ENCODE measurements at places on chromosomes 2 and 18.

DNA sequence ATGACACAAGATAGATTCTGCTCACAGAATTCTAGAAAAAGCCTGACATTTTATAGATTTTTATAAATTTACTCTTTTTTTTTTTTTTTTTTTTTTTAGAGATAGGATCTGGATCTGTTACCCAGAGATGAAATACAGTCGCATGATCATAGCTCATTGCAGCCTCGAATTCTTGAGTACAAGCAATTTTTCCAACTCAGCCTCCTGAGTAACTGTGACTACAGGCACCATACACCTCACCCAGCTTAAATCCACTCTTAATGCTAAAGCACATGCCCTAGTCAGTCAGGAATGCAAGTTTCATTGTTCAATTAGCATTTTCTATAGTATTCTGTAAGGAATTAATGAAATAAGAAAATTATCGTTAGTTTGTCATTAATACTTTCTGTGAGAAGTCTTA lies 32.1 kb upstream of the WDR75 start:
- DNase-seq = no peak

GRCh38 chr2:224041554-224041953 lies 2.5 kb upstream of the SERPINE2 start:
- DNase-seq = no peak

DNA sequence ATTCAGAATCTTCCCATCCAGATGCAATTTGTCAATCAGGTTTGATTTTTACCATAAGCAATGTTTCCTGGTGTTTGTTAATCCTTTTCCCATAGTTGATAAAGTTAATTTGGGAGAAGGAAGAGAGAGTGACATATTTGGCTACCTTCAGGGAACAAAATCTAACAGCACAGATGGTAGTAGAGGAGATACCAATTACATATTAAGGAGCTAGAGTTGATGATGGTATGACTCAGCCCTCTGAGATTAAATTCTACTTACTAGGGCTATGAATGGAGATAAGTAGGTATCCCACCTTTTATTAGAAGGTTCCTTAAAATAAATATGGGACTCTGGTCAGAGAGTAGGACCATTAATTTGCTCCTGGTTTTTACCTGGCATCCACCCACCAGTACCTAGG lies 139.7 kb downstream of the EHBP1 start:
- DNase-seq = no peak

- DNase-seq = no peak
Measured at GRCh38 chr18:22550366-22550765, 132.7 kb upstream of the CTAGE1 start.

GRCh38 chr18:47983055-47983454 lies 52.6 kb upstream of the SMAD2 start:
- DNase-seq = no peak

GRCh38 chr2:30516166-30516565 lies 69.1 kb downstream of the LCLAT1 start:
- no peak for DNase-seq

DNA sequence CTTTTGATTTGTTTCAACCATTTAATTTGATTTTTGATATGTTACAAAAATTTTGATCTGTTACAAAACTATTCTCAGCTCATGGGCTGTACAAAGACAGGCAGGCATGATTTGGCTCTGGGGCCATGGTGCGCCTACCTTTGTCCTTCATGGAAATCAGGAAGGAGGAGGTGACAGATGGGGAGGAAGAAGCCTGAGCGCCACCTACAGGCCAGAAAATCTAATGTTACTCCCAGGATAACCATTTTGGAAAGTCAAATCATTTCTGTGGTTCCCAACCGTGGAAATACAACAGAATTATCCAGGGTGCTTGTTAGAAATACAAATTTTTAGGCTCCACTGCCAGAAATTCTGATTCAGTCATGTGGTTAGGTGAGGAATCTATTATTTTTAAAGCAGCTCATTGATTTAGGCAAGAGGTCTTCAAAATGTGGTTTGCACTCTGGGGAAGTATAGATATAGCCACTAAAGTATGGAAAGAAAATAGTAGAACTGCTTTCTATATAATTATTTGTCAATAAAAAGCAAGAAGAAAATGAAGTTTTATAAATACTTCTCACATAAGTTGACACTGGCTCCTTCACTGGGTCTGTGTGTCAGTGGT lies 93.9 kb downstream of the EVA1A start:
- DNase-seq = peak; percentile 5

- DNase-seq = no peak
Measured at GRCh38 chr2:11248-11941, 34.9 kb downstream of the FAM110C start.

DNA sequence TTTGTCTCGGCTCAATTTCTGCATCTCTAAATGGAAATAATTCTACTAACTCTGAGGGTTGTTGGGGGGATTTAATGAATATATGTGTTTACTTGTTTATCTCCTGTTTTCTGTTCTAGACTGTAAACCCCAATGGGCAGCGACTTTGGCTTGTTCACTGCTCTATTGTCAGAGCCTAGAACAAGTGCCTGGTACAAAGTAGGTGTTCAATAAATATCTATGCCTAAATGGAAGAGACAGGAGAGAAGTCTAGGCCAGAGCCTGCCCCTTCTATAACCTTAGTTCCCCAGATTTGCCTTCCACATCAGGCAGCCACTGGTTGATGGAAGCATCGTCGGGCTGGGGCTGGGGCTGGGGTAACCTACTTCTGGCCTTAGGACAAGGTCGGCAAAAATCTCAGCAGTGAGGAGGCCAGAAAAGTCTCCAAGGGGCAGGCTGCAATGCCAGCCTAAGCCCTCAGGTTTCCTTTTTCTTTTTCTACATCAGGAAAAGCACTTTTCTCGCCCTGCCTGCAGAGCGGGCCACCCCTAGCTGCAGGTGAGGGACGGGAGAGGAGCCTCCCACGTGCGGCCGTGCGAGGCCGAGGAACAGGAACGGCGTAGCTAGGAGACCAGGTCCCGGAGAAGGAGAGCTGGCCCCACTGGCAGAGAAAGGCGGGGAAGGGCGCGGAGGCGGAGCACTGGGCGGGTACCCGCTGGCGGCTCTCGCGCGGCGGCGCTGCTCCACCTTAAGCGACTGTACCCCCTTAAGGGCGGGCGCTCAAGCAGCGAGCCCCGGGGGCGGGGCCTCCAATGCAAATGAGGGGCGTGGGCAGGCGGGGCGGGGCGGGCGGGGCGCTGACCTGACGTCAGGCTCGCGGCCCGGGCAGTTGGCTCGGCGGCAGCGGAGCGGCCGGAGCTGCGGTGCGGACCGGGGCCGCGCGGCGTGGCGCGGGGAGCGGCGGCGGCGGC lies at the start of gene CNNM4:
Gene CNNM4, plus strand, starts transcription at position 867 of the 950 bp plus-strand sequence. CDS start 98 bp downstream, outside the sequence.
- DNase-seq = peak; percentile 85

GRCh38 chr2:202116691-202117090 lies 43.6 kb downstream of the KIAA2012 start:
- DNase-seq = no peak

DNA sequence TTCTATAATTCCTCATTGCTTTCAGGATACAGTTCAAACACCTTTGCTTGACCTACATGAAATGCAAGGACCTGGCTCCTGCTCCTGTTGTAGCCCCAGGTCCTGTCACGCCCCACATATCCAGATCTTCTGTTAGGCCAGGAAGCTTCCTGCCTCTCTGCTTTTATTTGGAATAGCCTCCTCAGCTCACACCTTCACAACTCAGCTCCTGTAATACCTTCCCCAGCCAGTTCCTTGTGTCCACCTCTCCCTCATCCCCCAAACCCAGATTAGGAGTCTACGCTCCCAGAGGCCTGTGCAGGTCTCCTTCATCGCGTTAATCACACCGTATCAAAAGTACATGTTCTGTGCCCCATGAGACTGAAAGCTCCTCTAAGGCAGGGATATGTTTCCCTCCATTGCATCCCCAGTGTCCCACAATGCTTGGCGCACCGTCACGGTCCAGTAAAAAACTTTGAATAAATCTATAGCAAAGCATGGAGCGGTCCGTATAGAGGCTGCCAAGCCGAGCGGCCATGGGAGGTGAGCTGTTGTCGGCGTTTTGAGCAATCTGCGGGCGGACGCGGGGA lies 371 bp downstream of the MDH1B start:
- DNase-seq = peak; percentile 1

- no peak for DNase-seq
Measured at GRCh38 chr18:79385708-79386341, 9.9 kb upstream of the NFATC1 start.

DNA sequence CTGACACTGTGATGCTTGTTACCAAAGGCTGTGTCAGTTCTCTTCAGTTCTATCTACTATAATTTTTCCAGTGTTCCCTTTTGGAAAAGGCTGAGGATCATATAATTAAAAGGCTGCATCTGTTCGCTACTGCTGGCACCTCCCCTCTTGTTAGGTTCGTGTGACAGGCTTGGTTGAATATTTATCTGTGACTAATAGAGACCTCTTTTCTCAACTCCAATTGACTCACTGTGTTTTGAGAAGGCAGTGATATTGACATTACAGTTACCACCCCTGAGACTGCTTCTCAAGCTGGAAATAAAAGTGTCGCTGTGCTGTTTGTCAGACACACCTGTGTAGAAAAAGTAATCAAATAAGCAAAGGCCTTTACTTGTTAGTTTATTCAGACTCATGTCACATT lies 205.5 kb upstream of the KCNH7 start:
- no peak for DNase-seq

DNA sequence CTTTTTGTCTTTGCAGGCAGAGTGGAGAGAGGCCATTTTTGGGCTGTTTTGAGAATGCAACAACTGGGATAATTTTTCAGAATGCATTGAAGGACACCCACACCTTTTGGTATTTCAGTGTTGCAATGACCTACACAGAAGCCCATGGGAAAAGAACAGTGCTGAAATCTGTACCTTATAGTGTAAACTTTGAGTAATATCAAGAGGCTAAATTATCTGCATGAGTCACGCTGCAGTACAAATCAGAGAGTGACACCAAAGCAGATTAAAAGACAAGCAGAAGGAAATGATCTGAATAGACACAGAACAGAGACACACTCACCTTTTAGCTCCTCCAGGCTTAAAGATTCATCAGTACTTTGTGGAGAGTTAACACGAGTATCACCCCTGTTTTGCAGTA lies 265.3 kb downstream of the PAX3 start:
- DNase-seq = no peak

GRCh38 chr2:241936457-241937133 lies 67.1 kb downstream of the RTP5 start:
- no peak for DNase-seq

GRCh38 chr18:48892146-48892855 lies 58.5 kb downstream of the SMAD7 start:
- no peak for DNase-seq

GRCh38 chr18:44588508-44588907 lies 92.2 kb upstream of the SETBP1 start:
- DNase-seq = no peak

- no peak for DNase-seq
Measured at GRCh38 chr2:46643493-46643892, 164.1 kb downstream of the TMEM247 start.

- no peak for DNase-seq
Measured at GRCh38 chr2:150532879-150533278, 45.4 kb upstream of the RND3 start.

DNA sequence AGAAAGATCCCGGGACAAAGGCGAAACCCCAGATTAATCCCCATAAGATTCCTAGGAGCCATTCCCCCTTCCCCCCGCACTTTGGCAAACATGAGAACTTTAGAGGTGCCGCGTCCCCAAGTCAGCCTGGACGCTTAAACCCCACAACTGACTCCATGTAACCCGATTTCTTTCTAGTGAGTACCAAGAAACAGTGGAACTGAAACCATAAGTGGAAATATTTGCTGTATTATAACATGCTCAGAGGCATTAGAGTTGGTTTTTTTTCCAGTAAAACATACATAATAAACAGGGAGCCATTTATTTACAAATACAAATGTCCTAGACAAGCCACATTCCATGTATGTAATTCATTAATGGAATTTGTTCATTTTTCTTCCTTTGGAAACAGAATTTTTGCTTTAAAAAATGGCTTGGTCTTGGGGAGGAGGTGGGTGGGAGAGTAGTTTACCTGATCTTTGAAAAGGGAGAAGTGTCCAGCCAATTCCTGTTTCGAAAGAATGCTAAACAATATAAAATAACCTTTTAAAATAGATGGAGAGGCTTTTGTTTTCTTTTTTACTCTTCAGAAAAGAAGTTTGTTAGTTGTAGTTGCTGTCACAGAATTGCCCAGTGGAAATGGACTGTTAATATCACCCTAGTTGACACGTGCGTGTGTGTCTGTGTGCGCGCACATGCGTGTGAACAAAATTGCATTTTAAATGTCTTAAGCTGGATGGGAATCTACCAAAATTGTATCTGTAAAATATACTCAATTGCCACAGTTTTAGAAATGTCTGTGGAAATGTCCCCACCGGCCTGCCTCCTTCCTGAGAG lies 10.6 kb downstream of the POU3F3 start:
- no peak for DNase-seq

DNA sequence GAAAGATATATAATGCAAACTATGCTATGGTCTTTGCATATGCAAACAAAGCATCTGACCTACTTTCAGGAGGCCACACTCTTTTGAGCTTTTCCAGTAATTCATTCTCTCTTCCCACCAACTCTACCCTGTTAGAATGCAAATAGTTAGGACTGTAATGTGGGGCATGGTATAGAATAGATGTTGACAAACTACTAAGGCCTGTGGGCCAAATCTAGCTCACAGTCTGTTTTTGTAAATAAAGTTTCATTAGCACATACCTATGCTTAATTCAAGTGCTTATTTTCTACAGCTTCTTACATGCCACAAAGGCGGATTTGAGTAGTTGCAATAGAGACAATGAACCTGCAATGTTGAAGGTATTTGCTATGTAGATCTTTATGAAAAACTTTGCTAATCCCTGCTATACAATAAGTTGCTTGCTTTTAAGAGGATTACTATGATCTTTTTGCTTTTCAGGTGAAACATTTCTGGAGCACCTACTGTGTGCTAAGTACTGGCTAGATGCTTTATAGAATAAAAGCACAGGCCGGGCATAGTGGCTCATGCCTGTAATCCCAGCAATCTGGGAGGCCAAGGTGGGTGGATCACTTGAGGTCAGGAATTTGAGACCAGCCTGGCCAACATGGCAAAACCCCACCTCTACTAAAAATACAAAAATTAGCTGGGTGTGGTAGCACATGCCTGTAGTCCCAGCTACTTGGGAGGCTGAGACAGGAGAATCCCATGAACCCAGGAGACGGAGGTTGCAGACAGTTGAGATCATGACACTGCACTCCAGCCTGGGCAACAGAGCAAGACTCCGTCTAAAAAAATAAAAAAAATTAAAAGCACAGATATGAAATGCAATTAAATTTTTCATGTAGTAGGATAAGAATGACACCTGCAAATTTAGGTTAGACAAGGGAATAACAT lies 267.8 kb downstream of the DPP10 start:
- no peak for DNase-seq
